ENCODE measurements at places on chromosomes 2 and 18.

- no peak for DNase-seq
Measured at GRCh38 chr2:20531633-20532262, 84.9 kb downstream of the RHOB start.

DNA sequence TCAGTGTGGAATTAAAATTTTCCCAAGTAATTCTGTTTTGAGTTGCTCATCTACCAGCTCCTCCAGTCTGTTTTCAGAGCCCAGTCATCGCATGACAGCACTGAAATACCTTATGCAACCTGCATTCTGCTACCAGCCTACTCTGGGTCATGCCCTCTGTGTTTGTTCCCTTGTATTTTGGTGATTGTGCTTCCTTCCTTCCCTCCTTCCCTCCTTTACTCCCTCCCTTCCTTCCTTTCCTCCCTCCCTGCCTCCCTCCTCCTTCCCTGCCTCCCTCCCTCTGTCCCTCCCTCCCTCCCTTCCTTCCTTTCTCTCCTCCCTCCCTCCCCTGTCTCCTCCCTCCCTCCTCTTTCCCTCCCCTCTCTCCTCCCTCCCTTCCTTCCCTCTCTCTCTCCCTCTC is 289.6 kb downstream of the CDH2 start:
- no peak for DNase-seq

GRCh38 chr18:12001421-12001820 is 20.1 kb downstream of the IMPA2 start:
- no peak for DNase-seq

GRCh38 chr2:51329512-51329911 is 297.6 kb upstream of the NRXN1 start:
- no peak for DNase-seq

GRCh38 chr2:128473175-128474035 is 154.7 kb upstream of the HS6ST1 start:
- DNase-seq = peak; percentile 100

DNA sequence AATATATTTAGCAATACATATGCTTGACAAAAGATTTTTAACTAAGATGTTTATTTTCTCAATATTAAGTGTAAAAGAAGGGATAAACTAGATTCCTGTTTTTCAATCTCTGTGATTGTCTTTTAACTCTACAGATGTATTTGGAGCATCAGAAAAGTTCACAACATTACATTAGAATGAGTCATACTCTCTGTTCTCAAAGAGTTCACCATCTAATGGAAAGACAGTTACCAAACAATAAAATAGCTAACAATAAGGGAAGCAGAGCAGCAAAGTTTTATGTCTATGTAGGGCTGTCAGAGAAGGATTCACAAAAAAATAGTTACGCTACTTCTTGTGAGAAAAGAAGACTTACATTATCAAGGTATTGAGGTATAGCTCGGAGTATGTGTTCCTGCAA is 109.2 kb upstream of the MAP2 start:
- DNase-seq = no peak

- DNase-seq = no peak
Measured at GRCh38 chr2:176171351-176172006, 14.4 kb downstream of the HOXD3 start.

GRCh38 chr2:164561416-164561815 is 59.9 kb downstream of the GRB14 start:
- DNase-seq = no peak

- no peak for DNase-seq
Measured at GRCh38 chr2:128499367-128500137, 180.9 kb upstream of the HS6ST1 start.

GRCh38 chr2:42971947-42972736 is 179.8 kb upstream of the HAAO start:
- no peak for DNase-seq

DNA sequence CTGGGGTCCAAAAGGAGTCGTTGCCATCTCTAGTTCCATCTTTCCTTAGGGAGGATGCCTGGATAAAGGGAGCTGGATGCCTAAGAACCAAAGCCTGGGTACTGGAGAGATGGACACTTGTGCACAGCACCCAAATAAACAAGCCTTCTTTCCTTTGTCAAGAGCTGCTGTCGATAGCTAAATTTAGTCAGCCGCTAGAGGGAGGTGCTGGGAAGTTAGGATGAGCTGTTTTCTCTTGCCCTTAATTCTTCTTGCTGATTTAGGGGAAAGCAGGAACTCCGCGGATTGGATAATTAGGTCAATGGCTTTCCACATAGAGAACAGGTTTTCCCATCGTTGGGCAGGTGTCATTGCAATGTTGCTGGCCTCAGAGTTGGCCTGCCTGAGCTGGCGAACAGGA is 30.9 kb upstream of the SERPINB12 start:
- peak; percentile 54 for DNase-seq
